Nephron progenitor cell (in vitro differentiated cells): ENCODE measurements at places on chromosomes 7 and 10.

GRCh38 chr10:46247808-46248569, 38.8 kb upstream of the ANTXRL start:
- DNase-seq, result no peak

DNA sequence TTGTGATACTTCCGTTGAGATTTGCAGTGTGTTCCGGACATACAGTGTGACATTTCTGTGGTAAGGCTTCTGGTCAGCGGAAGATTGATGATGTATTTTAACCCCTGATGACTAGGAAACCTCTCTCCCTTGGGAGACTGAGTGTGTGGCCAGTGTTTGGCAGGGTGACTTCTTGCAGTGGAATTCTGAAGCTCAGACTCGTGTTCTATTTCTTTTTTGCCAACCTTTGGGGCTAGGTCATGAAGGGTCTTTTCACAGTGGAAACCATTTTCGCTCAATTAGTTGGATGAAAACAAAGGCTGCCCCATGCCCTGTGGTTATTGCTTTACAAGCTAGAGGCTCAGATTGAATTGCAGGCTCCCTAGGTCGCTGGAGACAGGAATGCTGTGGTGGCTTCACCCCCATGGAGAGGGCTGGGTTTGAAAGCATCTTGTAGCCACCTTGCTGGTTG, 288.9 kb downstream of the BBS9 start:
- DNase-seq, result peak; percentile 24

- no peak for DNase-seq
These were observed 133.7 kb upstream of the CDK1 start for GRCh38 chr10:60644436-60645130.

GRCh38 chr10:21943633-21944265, 59.8 kb downstream of the DNAJC1 start:
- no peak for DNase-seq

- DNase-seq, result no peak
These were observed 74.6 kb downstream of the WAPL start for GRCh38 chr10:86446987-86447386.

- DNase-seq, result no peak
These were observed 100.3 kb downstream of the RAPGEF5 start for GRCh38 chr7:22256541-22257096.

GRCh38 chr10:98299341-98299740, 31.3 kb upstream of the LOXL4 start:
- peak; percentile 59 for DNase-seq

DNA sequence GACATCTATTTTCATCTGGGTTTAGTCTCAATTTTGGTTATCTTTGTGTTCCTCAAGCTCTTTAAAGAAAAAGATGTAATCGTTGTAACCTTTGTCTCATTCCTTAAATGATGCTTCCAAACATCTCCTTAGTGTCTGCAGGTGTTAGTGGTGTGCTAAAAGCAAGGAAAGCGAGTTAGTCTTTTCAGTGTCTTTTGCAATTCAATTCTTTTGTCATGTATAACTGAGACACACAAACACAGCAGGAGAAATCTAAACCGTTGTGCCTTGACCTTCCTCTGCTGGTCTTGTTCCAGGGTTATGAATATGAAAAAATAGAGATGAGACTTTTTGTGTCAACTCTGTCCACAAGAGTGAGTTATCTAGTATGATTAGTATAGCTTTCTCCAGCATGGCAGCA, 40.7 kb downstream of the PIK3CG start:
- DNase-seq, result no peak

- DNase-seq, result no peak
These were observed 395.5 kb downstream of the SUGCT start for GRCh38 chr7:40530292-40530691.

GRCh38 chr10:77965294-77965693, 38.7 kb upstream of the DLG5 start:
- no peak for DNase-seq

DNA sequence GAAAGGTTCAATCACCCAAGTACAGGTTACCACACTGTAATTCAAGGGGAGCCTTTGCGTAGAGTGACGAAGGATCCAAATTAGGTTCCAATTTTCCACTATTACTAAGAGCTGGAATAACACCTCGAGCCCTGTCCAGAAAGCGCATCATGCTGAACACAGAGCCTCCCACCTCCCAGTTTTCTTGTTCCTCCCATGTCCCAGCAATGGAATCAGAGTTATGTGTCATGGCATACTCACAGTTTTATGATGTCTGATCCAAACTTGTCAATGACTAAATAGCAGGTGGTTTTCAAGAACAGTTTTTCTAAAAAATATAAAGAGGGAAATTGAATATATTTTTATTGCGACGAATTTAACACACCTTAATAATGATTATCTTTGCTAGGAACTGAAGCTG, 50.6 kb downstream of the AOAH start:
- DNase-seq, result no peak

- DNase-seq, result no peak
These were observed 24.9 kb downstream of the BEND7 start for GRCh38 chr10:13503745-13504463.

DNA sequence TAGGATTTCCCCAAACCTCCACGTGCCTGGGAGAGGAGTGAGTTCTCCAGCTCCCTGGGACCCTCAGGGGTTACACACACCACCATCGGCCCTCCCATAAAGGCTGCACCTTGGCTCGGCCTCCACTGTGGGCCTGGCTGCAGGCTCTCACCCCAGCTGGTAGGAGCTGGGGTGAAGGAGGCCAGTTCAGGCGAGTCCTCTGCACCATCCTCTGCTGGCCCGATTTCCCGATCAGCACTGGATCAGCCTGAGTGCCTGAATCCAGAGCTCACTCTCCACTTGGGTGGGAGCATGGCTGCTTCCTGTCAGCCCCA, 115.1 kb upstream of the RET start:
- DNase-seq, result no peak

DNA sequence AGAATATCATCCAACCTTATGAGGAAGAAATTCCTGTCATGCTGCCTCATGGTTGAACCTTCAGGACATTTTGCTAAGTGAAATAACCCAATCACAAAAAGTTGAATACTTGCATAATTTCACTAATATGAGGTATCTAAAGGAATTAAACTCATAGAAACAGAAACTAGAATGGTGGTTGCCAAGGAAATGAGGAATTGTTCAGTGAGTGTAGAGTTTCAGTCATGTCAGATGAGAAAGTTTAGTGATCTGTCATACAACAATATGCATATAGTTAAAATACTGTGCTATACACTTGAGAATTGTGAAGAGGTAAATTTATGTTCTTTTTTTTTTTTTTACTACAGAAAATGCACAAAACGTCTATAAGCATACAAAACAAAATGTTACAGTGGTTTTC, 60.7 kb downstream of the R3HCC1L start:
- DNase-seq, result no peak

DNA sequence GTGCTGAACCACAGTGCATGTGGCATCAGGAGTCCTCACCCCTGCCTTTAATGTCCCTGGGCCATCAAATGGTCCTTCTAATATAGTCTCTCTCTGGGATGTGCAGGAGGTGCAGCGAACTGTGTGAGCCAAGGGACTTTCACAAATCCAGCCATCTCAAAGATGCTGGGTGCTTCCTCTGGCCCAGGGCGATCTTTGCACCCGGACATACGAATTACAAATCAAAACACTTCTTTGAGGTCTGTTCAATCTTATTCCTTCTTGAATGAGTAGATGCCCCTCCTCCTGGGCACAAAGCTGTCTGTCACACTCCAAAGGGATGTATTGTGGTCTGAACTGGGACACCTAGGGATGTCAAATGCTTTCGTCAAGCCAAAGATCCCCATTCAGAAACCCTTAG, 60.6 kb downstream of the VSTM4 start:
- no peak for DNase-seq

DNA sequence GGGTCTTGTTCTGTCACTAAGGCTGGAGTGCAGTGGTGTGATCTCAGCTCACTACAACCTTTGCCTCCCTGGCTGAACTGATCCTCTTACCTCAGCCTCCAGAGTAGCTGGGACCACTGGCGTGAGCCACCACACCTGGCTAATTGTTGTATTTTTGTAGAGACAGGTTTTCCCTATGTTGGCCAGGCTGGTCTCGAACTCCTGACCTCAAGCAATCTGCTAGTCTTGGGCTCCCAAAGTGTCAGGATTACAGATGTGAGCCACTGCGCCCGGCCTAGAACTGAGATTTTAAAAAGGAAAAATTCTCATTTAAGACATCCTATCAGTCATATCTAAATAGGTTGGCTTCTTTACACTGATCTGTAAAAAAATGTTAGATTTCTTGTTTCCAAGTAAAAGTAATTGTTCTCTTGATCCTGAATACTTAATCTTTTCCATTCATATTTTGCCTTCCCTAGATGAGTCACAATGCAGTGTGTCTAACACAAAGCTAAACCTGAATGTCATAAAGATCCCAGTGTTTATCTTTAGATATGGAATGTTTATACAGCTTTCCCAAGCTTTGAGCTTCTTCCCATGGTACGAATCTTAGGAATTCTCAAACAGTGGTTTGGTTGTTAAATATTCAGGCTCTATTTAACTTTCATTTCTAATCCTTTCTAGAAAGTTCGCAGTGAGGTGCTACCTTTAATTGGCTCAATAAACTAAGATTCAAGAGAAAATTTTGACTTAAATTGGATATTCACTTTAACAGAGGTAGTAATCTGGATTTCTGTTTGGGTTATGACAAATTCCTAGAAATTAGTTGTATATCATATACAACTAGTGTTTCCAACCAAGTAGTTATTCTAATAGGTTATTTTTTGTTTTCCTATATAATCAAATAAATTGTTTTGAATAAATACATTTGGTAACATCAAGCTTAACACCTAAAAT, 12.1 kb upstream of the LAMB1 start:
- DNase-seq, result no peak

DNA sequence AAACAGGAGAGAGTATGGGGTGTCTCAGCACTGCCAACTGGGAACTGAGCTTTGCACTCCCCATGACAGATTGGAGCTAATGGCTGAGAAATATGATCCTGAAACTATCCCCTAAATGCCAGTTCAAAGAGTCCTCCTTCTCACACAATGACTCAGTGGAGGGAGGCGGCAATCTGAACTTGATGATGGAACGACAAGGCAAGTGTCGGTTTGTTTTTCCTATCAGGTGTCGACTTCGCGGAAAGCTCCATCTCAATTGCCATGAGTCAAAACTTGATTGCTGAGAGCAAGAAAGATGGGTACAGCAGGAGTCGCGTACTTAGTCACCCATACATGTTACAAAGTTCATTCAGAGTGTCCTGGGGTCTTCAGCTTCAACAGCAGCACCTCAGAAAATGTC, 52.5 kb downstream of the NPY start:
- DNase-seq, result peak; percentile 10

DNA sequence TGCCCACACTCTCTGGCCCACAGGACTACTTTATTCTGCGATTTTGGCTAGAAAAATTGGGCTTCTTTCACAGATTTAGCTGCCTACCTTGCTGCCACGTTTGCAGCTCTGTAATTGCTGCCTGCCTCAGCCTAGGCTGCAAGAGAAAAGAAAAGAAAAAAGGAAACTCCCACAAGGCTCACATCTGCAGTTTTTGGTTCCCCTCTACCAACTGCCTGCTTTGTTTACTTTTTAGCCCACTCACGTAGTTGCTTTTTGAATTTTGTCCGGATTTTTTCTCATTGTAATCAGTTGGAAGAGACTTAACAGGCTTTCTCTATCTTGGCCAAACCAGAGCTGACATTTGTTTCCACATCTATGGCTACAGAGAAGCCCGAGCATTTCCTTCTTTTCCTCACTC, 24.3 kb downstream of the SUN3 start:
- DNase-seq, result no peak

DNA sequence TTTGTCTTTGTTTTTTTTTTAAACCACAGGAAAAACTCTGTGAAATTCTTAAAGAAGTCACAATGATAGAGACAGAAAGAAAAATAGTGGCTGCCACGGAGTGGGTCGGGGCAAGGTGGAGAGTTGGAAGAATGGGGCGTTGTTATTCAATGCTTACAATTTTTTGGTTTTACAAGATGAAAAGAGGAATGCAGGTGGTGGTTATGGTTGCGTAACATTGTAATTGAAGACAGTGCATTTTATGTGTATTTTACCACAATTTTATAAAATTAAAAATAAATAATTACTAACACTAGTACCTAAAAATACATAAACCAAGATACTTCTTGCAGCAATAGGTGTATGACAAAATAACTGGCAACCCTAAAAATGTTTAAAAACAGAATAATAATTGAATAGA, 76.9 kb upstream of the VOPP1 start:
- DNase-seq, result no peak

- DNase-seq, result no peak
These were observed 23.0 kb downstream of the TCF7L2 start for GRCh38 chr10:112973046-112973445.

- DNase-seq, result no peak
These were observed 19.8 kb upstream of the TMEM273 start for GRCh38 chr10:49207936-49208487.

DNA sequence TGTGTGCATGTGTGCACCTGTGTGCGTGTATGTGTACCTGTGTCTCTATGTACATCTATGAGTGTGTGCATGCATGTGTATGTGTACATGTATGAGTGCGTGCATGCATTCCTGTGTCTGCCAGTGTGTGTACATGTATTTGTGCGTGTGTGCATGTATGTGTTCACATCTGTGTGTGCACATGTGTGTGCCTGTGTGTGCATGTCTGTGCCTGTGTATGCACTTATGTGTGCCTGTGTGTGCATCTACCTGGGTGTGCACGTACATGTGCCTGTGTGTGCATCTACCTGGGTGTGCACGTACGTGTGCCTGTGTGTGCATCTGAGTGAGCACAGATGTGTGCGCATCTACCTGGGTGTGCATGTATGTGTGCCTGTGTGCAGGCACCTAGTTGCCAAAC, 102.2 kb upstream of the DIP2C start:
- no peak for DNase-seq
